ENCODE measurements at places on chromosomes 2 and 18.

GRCh38 chr2:68689553-68690537 is 44.8 kb upstream of the ARHGAP25 start:
- DNase-seq: no peak

DNA sequence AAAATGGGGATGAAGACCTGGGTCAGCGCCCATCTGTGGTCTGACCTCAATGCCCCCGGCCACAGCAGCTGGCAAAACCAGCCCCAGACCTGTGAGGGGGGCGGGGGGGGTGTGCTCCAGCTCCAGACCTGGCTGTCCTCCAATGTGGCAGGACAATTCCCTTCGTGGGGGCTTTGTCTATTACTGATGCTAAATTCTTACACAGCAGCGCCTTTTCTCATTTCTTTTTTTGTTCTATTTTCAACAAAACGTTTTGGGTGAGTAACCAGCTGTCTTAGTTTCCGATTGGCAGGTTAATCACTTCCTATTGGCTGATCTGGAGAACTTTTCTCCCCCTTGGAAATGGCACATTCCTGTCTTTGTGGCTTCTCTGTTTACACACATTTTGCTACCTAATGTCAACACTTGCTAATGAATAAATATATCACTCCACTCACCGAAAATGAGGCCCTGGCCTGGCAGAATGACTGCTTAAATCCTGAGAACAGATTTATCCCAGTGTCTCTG is 4.4 kb downstream of the SMAD7 start:
- DNase-seq: no peak

DNA sequence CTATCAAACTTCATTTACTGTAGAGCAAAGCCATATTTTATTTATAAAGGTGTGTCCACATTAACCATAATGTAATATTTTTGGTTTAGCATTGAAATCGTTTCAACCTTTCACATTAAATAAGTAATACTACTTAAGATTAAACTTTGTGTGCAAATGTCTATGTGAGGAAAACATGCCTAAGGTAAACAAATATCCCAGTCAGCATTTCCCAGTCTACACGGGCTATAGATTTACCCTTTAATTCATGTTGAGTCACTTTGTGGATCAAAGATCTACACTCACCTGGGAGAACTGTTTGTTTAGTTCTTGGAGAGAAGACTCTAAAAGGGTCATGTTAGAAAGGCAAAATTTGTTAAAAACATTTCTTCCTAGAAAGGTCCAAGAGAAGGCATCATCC is 89.1 kb downstream of the ABCA12 start:
- no peak for DNase-seq

GRCh38 chr2:111188681-111189080 is 68.0 kb downstream of the BCL2L11 start:
- DNase-seq: no peak

DNA sequence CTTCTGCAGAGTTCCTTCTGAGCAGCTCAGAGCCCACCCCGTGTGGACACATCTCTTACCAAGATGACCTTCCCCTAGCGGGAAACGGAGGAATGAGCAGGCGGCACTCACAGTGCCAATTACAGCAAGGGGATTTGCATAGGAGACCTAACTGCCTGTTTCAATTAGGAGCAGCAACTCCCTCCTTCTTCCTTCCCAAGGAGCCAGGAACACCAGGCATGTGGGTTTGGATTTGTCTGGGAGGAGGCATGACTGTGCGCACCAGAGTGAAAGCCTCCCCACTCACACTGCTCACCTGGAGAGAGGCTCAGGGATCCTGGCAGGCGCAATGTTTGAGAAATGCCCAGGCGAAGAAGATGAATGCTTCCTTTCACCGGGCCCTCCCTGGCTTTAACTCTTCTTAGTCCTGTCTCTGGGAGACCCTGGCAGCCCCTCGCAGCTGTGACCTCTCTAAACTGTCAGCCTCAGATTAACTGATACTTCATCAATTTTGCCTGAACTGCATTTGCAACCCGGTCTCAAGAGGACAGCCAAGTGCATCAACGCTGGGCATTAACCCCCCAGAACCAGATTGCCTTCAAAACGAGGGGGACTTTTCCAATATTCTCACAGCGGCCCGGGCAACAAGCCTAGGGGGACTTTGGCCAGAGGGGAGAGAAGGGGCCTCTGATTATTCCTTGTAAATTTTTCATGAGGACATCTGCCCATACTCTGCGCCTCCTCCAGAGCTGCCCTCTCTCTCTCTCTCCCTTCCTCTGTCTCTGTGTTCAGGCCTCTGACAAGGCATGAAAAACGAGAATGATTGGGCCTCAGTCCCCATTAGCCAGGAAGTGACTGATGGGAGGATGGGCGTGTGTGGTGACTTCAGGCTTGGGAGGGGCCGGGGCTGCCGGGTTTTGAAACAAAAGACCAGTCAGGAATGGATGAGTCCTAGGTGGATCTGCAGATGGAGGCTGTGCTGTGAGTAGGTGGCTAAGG is 93.8 kb downstream of the CMPK2 start:
- no peak for DNase-seq

DNA sequence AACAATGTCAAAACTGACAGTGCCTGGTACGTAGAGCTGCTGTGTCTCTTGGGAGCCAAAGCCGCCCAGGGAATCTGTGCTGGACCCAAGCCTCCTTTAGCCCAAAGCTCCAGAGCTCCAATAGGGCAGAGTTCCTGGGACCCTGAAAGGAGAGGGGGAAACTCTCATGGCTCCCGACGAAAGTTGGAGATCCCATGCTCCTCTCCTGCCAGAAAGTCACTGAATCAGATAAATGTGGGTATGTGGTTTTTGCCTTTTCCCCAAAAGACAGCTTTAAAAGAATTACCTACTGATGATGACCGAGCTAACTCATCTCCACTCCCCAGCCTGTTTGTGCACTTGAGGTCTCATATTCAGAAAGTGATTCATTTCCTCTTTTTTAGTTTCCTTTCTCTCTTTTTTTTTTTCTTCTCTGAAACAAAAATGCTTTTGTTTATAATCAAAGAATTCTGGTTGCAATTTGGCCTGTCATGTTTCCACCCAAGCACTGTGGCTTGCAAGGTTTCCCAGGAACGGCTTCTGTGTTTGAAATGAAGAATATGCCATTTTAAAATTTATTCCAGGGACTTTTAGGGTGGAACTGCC is 14.1 kb upstream of the PMAIP1 start:
- peak; percentile 53 for DNase-seq

DNA sequence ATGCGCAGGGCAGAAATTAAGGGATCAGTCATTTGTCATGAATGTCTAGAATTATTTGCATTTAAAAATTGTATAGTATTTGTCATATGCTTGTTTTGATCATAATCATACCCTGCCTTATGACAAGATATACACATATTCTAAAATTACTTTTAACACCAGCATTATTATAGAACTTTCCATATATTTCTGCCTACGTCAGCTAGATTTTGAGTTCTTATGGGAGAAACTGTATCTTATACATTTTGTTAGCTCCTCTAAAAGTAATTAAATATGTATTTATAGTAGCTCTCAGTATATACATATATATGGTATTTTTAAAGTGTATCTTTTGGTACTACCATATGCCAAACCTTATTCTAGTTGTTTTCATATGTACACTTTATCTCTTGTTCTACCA is 441.9 kb downstream of the CPS1 start:
- no peak for DNase-seq

DNA sequence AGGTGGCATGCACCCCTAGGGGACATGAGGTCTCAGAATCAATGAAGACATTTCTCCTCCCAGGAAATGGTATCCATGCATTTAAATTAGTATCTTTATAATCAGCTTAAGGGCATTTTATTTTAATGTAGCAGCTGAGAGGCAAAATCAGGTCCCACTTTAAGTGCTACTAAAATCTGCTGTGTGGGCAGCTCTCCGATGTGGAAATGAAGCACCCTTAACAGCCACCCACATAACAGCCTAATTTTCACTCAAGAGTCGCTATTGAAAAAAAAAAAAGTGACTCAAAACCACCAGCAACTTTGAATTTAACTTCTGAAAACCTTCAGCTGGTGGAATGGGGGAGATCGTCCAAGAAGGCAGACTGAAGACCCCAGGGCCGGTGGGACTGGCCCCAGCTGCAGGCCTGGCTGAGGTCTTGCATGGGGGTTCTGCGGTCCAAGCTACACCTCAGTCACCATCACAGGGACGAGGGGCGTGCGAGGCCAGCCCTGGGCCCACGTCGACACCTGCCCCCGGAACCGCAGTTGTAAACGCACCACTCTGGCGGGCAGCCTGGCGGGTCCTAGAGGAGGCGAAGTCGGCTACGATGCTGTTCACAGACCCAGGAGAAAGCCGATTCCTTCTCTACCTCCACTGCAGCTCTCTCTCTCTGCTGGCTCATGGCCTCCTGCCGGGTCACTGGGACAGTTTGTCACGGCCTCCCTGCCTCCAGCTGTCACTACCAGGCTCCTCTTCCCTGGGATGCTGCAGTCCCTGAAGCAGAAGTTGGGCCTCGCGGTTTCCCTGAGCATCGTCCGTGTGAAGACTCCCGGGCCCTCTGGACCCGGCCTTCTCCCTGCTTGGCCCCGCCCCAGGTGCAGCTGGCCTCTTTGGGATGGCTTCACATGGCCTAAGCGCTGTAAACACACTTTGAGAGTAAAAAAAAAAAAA is 111.9 kb downstream of the KCNF1 start:
- no peak for DNase-seq

DNA sequence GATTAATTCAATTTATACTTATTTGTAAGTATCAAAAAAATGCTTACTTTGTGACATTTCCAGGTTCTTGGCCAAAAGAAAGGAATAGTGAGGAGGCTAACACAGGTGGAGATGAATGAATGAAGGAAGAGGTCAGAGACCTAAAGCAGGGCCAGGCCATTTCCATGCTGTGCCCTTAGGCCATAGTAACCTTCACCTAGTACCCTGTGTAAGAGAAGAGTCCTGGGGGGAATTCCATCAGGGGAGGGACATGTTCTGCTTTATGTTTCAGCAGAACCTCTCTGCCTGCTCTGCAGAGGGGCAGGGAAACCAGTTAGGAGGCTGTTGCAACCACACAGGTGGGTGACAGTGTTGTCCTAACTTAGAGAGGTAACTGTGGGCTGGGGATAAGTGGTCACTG is 204.2 kb upstream of the CDH20 start:
- DNase-seq: no peak

DNA sequence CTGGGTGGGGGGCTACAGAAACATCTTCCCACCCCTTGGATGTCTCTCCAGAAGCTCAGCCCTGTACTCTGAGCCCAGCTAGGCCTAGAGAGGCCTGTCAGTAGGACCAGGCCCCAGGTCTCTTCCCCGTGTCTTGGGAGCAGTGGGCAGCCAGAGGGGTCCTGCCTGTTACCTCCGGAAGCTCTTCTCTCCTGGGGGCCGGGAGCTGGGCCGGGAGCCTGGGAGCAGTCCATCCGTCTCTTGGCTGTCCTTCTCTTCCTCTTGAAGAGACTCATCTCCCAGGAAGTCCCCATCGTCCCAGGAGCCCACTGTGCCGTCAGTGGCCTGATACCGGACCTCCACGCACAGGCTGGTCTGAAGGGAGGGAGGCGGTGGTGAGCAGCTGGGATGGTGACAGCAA is 38.3 kb upstream of the OTOF start:
- no peak for DNase-seq

DNA sequence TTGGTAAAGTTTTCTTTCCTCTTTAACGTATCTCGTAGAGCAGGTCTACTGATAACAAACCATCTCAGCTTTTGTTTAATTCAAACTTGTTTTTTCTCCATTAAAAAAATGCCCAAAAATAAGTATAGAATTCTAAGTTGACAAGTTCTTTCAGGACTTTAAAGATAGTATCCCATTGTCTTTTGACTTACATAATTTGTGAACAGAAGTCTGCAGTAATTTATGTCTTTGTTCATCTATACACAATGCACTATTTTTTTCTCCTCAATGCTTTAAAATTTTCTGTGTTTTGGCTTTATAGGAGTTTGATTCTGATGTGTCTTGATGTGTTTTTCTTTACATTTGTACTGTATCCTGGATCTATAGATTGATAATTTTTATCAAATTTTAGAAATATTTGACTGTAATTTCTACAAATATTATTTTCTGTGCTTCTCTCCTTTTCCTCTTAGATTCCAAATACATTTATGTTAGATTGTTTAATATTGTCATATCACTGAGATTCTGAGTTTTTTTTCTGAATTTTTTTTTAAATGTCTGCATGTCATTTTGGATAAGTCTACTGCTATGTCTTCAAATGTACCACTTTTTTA is 143.3 kb downstream of the FTCDNL1 start:
- no peak for DNase-seq

- no peak for DNase-seq
Measured at GRCh38 chr18:79406708-79407107, 11.0 kb downstream of the NFATC1 start.

- no peak for DNase-seq
Measured at GRCh38 chr2:15169326-15170069, 391.6 kb downstream of the NBAS start.

DNA sequence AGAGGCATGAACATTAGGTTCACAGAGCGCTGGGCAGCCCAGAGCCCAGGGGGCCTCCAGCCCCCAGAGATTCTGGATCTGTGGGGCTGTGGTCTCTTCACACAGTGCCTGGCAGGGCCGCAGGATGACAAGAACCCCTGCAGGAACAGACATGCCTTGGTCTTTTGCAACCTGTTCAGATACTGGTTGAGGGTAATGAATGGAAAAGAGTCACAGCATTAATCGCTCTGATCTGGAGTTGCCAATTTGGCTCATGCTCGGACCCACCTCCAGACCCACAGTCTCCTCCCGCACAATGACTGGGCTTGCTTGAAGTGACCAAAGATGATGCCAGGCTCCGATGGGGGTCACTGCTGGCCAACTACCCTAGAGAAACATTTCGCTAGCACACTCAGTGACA is 229.4 kb upstream of the SMAD2 start:
- DNase-seq: no peak

DNA sequence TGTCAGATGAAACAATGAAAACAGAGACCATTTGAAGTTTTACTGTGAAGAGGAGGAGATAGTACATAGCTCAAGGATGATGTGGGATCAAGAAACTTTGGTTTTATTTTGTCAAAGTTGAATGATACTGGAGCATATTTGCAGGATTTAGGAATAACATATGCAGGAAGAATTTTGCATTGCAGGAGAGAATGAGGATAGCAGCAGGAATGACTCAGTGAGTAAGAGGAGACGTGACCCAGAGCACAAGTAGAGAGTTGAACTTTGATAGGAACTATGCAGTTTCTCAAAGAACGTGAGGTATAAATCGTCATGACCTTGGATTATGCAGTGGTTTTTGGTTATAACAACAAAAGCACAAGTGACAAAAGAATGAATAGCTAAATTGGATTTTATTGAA is 47.7 kb downstream of the MAPRE2 start:
- no peak for DNase-seq

GRCh38 chr18:23471486-23471885 is 18.4 kb downstream of the RIOK3 start:
- DNase-seq: no peak

GRCh38 chr2:197919487-197919886 is 115.1 kb downstream of the PLCL1 start:
- DNase-seq: no peak

GRCh38 chr2:69741575-69742321 is at the start of gene ANXA4:
Gene ANXA4 (plus strand): TSS chr2:69742134. CDS start chr2:69781566, 39,432 bp downstream.
- peak; percentile 83 for DNase-seq

GRCh38 chr18:56888978-56889377 is 237.8 kb downstream of the WDR7 start:
- DNase-seq: no peak

GRCh38 chr2:64876137-64876647 is 113.0 kb upstream of the SLC1A4 start:
- no peak for DNase-seq

- DNase-seq: no peak
Measured at GRCh38 chr2:185785851-185786473, 47.4 kb downstream of the FSIP2 start.

GRCh38 chr2:219551441-219552381 is 7.9 kb downstream of the TMEM198 start:
- DNase-seq: no peak

GRCh38 chr18:79507546-79508480 is 112.1 kb downstream of the NFATC1 start:
- no peak for DNase-seq

- DNase-seq: no peak
Measured at GRCh38 chr18:53093636-53094035, 753.6 kb downstream of the DCC start.

All from activated T-cell treated with anti-CD3 and anti-CD28 coated beads, Interleukin-2, amount 50 U/mL, for 24 hours (primary cell).